ENCODE measurements at places on chromosomes 7 and 10.

- no peak for DNase-seq
These were observed 25.6 kb downstream of the TMEM209 start for GRCh38 chr7:130179631-130180030.

GRCh38 chr10:43202224-43202656 lies 64.0 kb downstream of the CSGALNACT2 start:
- peak; percentile 79 for DNase-seq

GRCh38 chr7:158449266-158449665 lies 138.4 kb downstream of the PTPRN2 start:
- DNase-seq, result no peak

DNA sequence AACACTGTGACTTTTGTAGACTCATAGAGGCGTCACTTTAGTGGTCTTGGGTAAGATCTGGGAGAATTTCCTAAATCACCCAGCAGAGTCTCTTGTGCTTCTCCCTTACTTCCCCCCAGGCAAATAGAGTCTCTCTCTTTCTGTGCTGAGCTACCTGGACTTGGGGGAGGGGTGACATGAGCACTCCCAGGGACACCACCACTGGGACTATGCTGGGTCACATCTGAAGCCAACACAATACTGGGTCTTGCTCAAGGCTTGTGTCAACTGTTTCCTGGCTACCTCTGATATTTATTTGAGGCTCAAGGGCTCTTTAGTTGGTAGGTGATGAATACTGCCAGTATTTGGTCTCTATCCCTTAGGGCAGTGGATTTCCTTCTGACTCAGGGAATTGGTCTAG lies 214.6 kb upstream of the TPK1 start:
- no peak for DNase-seq

- no peak for DNase-seq
These were observed 4.2 kb downstream of the IGFBP1 start for GRCh38 chr7:45892407-45893035.

GRCh38 chr7:99016196-99016595 lies 127.7 kb downstream of the SMURF1 start:
- DNase-seq, result no peak

GRCh38 chr7:3558400-3558799 lies 257.3 kb downstream of the SDK1 start:
- DNase-seq, result no peak

- DNase-seq, result no peak
These were observed 6.8 kb downstream of the NAMPT start for GRCh38 chr7:106277976-106278375.

GRCh38 chr10:116109881-116110280 lies 163.1 kb downstream of the GFRA1 start:
- no peak for DNase-seq

- DNase-seq, result no peak
These were observed 212.8 kb downstream of the IPMK start for GRCh38 chr10:58054881-58055280.

- DNase-seq, result no peak
These were observed 294.4 kb upstream of the NPVF start for GRCh38 chr7:25522727-25523126.

- peak; percentile 79 for DNase-seq
These were observed at the start of gene SERPINE1 for GRCh38 chr7:101126651-101127459. TSS of gene SERPINE1 (plus strand) at chr7:101127104. CDS start at chr7:101128394, 1,290 bp downstream.

- DNase-seq, result no peak
These were observed 303.2 kb upstream of the GHITM start for GRCh38 chr10:83835945-83836745.

- no peak for DNase-seq
These were observed 355.1 kb downstream of the AUTS2 start for GRCh38 chr7:69953136-69954067.

DNA sequence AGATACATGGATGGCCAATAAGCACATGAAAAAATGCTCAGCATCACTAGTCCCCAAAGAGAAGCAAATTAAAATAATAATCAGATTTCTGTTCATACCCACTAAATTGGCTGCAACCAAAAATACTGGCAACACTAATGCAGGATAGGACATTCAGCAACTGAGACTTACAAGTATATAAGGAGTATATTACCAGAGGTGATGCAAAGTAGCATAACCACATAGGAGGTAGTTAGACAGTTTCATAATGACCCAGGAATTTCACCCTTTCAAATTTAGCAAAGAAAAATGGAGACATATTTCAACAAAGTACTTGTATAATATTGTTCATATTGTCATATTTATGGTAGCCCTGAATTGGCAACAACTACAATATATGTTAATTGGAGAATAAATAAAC lies 727.8 kb downstream of the GRID1 start:
- no peak for DNase-seq

GRCh38 chr7:23357190-23358093 lies 58.3 kb downstream of the MALSU1 start:
- DNase-seq, result peak; percentile 48

DNA sequence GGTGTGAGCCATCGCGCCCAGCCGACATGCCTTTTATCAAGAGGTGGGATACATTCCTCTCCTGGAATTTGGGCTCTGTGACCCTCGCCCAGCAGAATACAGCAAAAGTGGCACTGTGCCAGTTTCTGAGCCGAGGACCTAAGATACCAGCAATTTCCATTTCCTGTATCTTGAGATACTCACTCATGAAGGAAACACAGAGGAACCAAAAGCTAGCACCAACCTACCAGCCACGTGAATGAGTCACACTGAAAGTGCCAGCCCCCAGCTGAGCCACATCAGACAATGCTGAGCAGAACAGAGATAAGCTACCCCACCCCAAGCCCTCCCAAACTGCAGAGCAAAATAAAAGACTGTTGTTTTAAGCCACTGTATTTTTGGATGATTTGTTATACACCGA lies 56.3 kb downstream of the CACUL1 start:
- DNase-seq, result peak; percentile 41

GRCh38 chr10:3420527-3421469 lies 248.2 kb upstream of the PITRM1 start:
- DNase-seq, result no peak

DNA sequence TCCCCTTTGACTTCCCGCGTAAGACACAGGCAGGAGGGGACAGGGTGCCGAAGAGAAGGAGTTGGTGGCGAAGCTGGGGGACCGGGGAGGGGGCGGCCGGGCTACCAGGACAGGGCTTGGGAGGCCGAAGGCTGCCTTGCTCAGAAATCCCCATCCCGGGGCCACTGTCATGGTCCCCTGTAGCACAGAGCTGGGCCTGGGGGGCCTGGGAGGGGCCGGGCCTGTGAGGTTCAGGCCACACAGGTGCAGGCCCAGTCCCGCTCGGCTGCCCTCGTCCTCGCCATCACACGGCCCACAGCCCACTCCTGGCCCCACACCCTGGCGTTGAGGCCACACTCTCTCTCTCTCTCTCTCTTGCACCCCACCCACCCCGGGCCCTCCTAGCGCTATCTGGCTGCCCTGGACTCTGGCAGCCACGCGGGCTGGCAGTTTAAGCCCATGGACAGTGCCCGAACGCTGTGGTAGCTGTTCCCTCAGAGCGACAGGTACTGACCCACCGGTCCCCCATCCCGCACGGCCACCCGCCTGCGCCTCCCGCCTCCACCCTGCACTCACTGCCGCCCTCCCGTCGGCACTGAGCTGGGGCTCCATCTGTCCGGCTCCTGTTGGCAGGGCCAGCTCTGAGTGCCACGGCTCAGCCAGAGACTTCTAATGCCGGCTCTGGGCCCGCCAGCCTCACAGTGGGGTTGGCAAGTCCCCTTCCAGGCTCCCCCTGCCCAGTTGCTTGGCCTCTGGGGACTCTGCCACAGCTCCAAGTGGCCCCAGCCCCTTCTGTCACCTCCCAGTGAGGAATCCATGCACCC lies 28.0 kb downstream of the TTYH3 start:
- no peak for DNase-seq

- peak; percentile 36 for DNase-seq
These were observed 59.6 kb upstream of the CAPZA2 start for GRCh38 chr7:116802746-116803152.

- no peak for DNase-seq
These were observed 984 bp upstream of the IKZF1 start for GRCh38 chr7:50303335-50304128.

- DNase-seq, result no peak
These were observed 119.2 kb downstream of the SFMBT2 start for GRCh38 chr10:7291487-7292270.

DNA sequence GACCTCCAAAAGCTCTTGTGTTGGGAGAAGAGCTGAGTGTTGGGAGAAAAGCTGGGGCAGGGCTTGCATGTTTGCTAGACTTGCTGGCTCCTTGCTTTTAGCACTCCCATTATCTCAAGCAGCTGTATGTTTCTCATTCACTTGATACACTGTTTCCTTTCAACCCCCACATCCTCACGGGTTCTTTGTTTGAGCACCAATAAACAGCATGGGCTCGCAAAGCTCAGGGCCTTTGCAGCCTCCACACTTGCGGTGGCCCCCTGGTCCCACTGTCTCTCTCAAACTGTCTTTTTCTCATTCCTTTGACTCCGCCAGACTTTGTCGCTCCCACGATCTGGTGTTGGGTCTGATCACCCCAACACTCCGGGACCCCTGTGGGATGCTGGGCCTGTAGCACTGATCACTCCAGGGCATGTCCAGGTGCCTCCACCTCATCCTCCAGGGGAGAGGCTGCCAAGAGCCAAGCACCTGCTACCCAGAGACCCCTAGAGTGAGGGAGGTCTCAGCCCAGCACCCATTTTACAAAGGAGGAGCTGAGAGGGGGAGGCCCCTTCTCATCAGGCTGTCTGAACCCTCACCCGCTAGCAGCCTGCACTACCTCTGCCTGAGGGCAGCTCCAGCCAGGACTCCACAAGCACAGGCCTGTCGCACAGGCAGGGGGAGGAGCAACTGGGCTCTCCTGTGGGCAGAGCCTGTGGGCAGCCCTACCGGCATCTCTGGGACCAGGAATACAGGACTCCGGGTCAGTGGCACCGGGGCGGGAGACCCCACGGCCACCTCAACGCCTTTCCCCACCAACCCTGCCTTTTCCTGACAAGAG lies 49.1 kb upstream of the MSMB start:
- DNase-seq, result no peak

All from GM13977 (cell line).